ENCODE measurements at places on chromosomes 6 and 20.

DNA sequence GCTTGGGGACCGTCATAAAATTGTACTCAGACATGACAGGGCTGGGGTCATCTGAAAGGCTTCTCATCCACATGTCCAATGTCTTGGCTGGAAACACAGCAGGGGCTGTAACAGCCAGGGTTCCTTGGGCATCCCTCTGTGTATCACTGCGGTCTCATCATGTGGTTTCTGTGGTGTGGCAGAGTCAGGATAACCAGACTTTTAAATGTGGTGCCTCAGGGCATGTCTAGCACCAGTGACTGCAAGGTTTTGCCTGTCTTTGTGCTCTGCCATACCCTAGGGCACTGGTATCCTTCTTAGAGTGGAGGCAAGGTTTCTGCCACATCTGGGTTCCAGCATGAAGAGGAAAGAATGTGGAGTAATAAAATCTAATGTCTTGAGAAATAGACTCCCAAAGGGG lies 124.2 kb downstream of the PLEKHG1 start:
- no peak for DNase-seq

DNA sequence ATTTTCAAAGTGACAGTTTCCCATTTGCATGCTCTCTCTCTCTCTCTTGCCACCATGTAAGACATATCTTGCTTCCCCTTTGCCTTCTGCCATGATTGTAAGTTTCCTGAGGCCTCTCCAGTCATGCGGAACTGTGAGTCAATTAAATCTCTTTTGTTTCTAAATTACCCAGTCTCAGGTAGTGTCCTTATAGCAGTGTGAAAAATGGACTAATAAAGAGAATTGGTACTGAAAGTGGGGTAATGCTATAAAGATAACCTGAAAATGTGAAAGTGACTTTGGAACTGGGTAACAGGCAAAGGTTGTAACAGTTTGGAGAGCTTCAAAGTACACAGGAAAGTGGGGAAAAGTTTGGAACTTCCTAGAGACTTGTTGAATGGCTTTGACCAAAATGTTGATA lies 389.8 kb downstream of the GRIK2 start:
- DNase-seq: no peak

DNA sequence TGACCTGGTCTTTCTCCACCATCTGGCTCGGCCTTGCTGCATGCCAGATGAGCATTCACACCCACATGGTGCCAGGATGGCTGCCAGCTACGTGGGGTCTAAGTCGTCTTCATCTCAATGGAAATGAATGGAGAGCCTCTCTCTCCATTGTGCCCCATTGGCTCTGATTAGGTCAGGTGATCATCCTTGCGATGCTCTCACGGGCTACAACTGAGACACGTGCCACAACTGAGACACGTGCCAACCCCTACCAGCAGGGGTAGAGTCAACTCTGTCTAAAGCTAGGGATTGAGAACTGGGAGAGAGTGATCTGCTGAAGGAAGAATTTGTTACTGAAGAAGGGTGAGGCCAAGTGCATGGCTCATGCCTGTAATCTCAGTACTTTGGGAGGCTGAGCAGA lies 67.3 kb upstream of the RALY start:
- no peak for DNase-seq

- DNase-seq: peak; percentile 18
These were observed 3.8 kb downstream of the RIN2 start for GRCh38 chr20:19761841-19762240.

- no peak for DNase-seq
These were observed 18.4 kb upstream of the LAMA4 start for GRCh38 chr6:112272799-112273198.

GRCh38 chr6:127301199-127301700 lies 34.6 kb downstream of the RNF146 start:
- no peak for DNase-seq

GRCh38 chr6:63923139-63923739 lies 287.6 kb downstream of the PHF3 start:
- peak; percentile 28 for DNase-seq

GRCh38 chr6:166721576-166721975 lies 94.5 kb upstream of the RPS6KA2 start:
- DNase-seq: no peak

- no peak for DNase-seq
These were observed 73.8 kb upstream of the CD93 start for GRCh38 chr20:23159947-23160318.

DNA sequence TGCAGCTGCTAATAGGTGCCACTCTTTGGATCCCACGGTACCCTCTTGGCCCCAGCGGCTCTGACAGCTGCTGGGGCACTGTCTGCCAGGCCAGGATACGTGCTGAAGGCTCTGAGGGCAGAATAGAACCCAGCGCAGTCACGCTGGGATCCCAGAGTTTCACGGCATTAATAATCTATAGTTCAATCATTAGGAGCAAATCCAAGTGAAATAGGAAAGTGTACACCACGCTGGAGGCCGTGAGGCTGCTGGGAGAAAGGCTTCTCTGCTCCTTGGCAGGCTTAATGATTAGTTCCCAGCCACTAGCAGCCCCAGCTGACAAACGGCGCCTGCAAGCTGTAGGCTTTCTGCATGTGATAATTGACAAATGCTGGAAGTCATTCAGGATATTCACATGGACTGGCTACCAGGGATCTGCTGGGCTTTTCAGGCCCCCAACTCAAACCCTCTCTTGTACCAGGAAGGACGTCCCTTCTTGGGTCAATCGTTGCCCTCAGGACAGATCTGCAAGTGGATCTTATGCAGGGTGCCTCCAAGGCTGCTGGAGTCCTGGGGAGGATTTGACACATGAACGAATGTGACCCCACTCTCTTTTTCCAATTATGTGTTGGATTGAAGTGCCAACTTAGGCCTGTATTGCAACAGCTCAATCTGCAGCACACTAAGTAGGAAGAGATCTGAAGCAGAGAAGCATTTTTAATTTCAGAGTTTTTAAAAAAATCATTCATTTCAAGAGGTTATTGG lies 50.1 kb upstream of the INSM1 start:
- no peak for DNase-seq

GRCh38 chr6:167122041-167122826 lies 662 bp upstream of the CCR6 start:
- DNase-seq: no peak

GRCh38 chr6:157563611-157564284 lies 182.8 kb downstream of the ZDHHC14 start:
- no peak for DNase-seq

DNA sequence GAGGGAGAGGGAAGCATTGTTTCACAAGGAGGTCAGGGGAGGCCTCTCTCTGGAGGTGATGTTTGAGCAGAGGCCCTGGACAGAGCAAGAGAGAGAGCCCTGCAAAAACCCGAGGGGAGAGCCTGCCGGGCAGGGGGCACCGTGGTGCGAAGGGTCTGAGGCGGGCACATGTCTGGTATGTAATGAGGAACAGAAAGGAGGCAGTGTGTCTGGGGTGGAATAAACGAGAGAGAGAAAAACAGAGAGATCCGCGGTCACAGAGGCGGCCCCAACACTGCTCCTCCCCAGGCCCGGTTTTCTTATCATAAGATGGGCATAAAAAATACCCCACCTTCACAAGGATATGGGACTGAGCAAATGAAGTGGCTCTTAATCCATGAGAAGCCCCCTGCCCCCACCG lies 119.2 kb downstream of the PREX1 start:
- DNase-seq: no peak

- DNase-seq: no peak
These were observed 129.9 kb upstream of the GRIK2 start for GRCh38 chr6:101263596-101263995.

GRCh38 chr6:29336269-29336668 lies 32.4 kb downstream of the OR5V1 start:
- DNase-seq: no peak

- DNase-seq: no peak
These were observed 44.8 kb upstream of the FABP7 start for GRCh38 chr6:122734529-122735395.

- DNase-seq: no peak
These were observed 623.8 kb downstream of the PHF3 start for GRCh38 chr6:64259372-64259771.

DNA sequence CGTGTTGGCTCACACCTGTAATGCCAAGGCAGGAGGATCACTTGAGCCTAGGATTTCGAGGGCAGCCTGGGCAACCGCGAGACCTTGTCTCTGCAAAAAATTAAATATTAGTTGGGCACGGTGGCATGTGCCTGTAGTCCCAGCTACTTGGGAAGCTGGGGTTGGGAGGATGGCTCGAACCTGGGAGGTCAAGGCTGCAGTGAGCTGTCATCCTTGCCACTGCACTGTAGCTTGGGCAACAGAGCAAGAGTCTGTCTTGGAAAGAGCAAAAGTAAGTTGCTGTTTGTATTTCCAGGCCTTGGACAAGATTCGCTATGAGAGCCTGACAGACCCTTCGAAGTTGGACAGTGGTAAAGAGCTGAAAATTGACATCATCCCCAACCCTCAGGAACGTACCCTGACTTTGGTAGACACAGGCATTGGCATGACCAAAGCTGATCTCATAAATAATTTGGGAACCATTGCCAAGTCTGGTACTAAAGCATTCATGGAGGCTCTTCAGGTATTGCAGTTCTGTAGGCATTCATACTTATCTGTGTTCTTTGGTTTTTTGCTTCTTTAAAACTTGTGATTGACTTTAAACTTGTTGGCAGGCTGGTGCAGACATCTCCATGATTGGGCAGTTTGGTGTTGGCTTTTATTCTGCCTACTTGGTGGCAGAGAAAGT lies 2.3 kb downstream of the HSP90AB1 start:
- no peak for DNase-seq

- DNase-seq: peak; percentile 17
These were observed 933 bp downstream of the SSR1 start for GRCh38 chr6:7311917-7312615.

- DNase-seq: no peak
These were observed 51.0 kb upstream of the CEP162 start for GRCh38 chr6:84278321-84278998.

DNA sequence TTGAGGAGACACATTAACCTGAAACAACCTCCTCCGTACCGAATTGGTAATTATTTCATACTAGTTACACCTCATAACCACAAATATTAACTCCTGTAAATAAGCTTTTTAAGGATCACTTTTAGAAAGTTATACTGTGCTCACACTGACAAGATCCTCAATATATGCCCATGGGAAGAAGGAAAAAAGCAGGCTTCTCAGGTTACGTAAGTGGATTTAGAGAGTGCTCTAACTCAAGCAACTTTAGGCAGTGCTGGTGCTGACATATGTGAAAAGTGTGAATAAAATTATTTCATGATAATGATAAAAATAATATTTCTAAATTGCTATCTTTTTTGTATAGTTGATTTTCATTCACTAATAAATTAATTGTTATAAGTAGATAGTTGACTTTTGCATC lies 76.1 kb downstream of the PRKN start:
- DNase-seq: no peak

- no peak for DNase-seq
These were observed 76.9 kb downstream of the FIG4 start for GRCh38 chr6:109767961-109768360.

DNA sequence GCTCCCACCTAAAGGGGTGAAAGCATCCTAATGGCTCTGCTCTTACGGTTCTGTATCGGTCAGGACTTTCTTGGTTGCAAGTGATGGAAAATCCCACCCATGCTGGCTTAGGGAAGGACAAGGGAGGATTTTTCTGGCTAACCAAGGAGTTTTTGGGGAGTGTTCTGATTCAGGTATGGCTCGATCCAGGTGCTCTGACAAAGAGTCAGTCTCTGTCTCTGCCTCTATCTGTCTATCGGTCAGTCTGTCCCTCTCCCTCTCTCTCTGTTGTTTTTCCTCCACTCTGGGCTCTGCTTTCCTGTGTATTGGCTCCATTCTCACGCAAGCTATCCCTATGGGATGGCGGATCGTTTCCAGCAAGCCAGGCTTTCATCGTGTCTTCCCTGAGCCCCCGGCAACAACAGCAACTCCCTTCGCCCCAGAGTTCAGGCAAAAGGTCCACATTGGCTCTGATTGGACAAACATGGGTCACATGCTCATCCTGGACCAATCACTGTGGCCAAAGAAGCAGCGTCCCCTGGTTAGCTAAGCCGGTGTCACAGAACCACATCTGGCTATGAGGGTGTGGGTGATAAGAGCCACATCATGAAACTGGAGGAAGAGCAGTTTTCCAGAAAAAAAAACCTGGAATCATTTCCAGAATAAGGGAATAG lies 160.3 kb downstream of the BMP7 start:
- peak; percentile 24 for DNase-seq

GRCh38 chr20:14049111-14049510 lies 53.8 kb downstream of the MACROD2 start:
- no peak for DNase-seq

DNA sequence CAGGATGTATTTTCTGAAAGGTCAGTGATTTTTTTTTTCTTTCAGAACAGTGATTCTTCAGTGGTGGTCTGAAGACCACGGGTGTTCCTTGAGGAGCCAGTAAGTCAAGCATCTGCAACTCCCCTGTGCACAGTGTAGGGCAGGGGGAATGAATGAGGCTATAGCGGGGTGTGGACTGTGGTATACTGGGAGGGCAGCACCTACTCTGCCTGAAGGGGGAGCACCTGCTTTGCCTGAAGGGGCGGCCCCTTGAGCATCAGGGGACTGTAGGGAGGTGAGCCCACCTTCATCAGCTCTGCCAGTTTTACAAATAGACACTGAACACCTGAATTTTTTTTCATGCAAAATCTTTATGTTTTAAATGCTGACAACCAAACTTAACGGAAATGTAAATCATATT lies 77.5 kb upstream of the RIPOR2 start:
- no peak for DNase-seq

- DNase-seq: peak; percentile 33
These were observed 4.4 kb upstream of the COL19A1 start for GRCh38 chr6:69861986-69862385.

- DNase-seq: no peak
These were observed 2.8 kb upstream of the CEP43 start for GRCh38 chr6:166996406-166996805.

- DNase-seq: no peak
These were observed 87.7 kb upstream of the BEND3 start for GRCh38 chr6:107202876-107203468.

- no peak for DNase-seq
These were observed 23.4 kb upstream of the HLA-DQB1 start for GRCh38 chr6:32689531-32690501.

GRCh38 chr6:17289630-17290061 lies 8.5 kb downstream of the RBM24 start:
- DNase-seq: no peak

- no peak for DNase-seq
These were observed 31.6 kb upstream of the PNRC1 start for GRCh38 chr6:89048985-89049384.

GRCh38 chr6:5626727-5627426 lies 365.6 kb downstream of the FARS2 start:
- no peak for DNase-seq

- DNase-seq: no peak
These were observed 716 bp downstream of the SHPRH start for GRCh38 chr6:145963216-145964068.

DNA sequence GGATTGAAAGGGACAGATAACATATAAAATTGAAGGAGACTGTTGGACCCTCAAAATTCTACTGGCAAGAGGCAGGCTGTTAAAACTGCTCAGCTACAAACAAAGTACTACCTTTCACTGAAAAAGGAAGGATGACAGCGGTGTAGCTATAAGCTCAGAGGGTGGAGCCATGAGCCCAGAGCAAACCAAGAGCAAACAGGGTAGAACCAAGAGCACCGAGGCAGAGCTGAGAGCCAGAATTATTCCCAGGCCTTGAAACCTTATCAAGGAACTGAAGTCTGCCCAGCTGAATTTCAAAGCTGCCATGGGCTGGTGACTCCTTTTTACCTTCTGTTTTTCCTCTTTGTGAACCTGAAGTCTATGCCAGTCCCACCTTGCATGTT lies 74.7 kb upstream of the SLC4A11 start:
- no peak for DNase-seq

GRCh38 chr6:141463237-141463977 lies 669.3 kb upstream of the GJE1 start:
- no peak for DNase-seq

- DNase-seq: no peak
These were observed 175.4 kb downstream of the SIM1 start for GRCh38 chr6:100289285-100289684.

All from HAP-1 (cell line).